ENCODE measurements at places on chromosomes 3 and 15.

- no peak for DNase-seq
Measured at GRCh38 chr3:48553886-48554845, 2.4 kb downstream of the PFKFB4 start.

DNA sequence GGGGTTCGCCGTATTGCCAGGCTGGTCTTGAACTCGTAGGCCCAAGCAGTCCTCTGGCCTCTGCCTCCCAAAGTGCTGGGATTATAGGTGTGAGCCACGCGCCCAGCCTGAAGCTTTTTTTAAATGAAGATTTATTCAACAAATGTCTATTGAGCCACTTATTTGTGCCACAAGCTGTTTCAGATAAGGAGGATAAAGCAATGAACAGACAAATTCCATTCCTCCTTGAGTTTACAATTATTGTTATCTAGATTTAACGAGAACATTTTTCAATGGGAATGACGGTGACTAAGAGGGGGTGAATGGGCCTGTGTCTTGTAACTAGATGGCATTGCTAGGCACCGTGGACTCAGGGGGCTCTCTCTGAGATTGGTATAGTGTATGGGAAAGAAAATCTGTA, 10.2 kb downstream of the PPARG start:
- DNase-seq = no peak

DNA sequence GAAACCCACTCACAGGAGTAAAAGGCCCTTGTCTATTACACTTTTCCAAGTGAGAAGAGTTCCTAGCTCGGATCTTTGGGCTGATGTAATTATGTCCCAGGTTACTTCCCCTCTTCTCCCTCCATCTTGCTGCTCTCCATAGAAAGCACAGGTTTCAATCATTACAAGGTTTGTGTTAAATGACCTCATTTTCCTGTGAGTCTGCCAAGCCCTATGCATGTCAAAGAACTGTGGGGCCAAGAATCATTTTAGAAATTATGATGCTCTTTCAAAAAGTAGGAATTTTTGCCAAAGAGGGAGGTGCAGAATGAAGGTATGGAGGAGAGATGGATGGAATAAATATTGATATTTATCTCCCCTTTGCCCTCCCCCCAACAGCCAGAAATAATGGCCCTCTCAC, 129.3 kb upstream of the TPM1 start:
- no peak for DNase-seq

DNA sequence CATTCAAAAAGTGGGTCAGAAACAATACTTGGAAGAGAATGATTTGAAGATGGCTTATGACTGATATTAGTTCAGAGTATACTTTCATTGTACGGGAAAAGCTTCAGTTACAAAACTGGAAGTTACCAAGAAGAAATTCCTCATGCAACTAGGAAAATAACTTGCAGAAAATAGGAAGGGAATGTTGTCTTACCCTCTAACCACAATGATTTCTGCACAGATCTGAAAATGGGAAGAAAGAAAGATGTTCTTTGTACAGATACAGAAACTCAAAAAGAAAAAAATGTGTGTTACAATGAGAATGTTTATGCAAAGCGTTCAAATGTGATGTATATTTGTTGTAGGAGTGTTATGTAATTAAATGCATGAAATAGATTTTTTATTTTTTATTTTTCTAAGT, 3.7 kb downstream of the ZNF280D start:
- DNase-seq = no peak

DNA sequence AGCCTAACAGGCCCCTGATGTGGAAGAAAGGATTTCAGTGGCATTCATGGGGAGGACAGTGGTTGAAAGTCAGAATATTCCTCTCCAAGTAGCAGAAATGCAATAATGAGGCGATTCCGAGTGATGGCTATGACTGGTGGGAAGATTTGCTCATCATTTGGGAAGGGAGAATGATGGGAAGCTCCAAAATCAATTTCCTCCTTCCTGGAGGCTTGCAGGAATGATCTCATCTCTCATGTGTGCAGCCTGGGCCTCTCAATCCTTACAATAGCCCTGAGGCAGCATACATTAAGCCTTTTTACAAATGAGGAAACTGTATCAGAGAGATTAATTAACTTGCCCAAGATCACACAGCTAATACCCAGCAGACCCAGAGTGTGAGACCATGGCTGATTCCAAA, 58.7 kb downstream of the BOC start:
- no peak for DNase-seq

DNA sequence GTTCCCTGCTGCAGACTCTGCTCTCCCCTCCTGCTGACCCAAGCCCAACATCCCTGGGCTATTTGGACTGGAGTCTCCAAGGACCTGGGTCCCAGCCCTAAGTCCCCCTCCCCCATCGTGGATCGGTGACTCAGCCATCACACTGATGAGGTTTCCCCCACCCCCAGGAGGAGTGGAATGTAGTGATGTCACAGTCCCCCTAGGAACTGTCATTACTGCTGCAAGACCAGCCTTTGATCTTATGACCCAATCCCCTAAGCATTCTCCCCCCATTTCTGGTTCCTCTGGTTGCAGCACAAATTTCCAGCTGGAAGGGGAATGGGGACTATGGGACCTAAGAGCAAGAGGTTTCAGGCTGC, 63.4 kb upstream of the CSPG4 start:
- DNase-seq = no peak

DNA sequence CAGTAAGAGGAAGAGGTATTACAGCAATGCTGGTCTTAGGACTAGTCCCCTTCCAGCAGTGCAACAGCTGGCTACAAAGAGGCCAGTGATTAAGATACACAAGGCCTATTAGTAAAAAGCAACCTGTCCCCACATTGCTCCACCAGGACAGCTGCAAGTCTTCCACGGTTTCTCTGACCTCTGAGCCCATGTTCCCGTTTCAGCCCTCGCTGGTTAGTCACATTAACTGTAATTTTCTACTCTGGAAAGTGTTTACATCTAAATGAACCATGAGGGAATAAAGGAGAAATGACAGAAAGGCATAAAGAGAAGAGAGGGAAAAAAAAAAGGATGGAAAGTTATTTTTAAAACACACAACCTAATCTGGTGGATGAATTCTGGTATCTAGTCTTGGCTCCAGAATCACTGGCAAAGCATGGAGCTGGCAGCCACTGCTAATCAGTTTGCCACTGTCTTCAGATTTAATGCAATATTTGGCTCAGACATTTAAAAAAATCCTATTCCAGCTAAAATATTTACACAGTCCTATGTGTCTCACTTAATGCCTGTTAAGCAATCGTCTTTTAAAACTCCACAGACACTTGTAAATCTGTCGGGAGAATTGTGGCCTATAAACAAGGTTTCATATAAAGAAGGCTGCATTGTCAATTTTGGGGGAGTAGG, 154.9 kb downstream of the GREM1 start:
- no peak for DNase-seq

- no peak for DNase-seq
Measured at GRCh38 chr3:150878996-150879575, 26.2 kb downstream of the MINDY4B start.

DNA sequence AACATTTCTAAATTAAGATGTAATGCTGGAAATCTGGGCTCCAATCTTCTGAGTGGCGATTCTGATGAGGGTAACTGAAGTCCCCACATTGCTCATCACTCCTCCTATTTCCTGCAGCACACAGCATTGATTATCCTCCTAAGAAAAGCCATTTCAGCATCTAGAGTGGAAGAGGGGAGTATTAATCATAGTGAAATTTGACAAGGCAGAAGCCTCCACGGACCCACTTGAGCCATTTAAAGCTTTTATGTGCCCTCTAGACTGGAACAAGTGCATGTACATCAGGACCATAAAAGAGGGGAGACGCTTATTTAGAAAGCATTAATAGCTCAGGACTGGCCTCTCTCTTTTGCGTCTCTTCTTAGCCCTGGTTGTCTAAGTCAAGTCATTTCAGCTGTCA, 25.8 kb downstream of the AQP9 start:
- no peak for DNase-seq

DNA sequence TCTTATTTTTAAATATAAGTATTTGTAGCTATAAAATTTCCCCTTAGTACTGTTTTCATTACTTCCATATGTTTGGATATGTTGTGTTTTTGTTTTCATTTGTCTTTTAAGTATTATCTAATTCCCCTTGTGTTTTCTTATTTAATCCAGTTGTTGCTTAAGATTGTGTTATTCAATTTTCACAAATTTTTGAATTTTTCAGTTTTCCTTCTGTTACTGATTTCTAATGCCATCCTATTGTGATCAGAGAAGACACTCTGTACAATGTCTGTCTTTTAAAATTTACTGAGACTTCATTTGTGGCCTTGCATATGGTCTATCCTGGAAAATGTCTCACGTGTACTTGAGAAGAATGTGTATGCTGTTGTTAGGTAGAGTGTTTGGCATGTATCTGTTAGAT, 795.6 kb upstream of the CFAP20DC start:
- DNase-seq = no peak

DNA sequence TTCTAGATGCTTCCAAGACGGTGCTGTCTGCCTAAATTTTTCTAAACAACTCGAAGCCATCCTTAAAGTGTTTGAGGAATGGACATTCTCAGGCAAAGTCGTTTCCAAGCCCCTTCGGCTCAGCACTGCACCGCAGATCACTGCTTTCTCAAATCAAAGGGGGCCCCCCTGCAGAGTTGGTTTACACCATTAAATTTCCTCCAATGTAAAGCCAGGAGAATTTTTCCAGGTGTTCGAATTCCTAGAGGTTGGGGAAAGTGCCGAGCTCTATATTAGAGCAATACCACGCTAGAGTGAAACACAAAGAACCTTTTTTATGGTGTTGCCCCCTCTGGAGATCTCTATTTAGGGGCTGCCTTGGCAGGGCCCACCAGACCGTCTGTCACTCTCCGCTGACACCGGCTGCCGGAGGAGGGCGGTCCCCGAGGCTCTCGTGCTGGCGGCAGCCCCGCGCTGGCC, 277.9 kb upstream of the NR2F2 start:
- DNase-seq = no peak

DNA sequence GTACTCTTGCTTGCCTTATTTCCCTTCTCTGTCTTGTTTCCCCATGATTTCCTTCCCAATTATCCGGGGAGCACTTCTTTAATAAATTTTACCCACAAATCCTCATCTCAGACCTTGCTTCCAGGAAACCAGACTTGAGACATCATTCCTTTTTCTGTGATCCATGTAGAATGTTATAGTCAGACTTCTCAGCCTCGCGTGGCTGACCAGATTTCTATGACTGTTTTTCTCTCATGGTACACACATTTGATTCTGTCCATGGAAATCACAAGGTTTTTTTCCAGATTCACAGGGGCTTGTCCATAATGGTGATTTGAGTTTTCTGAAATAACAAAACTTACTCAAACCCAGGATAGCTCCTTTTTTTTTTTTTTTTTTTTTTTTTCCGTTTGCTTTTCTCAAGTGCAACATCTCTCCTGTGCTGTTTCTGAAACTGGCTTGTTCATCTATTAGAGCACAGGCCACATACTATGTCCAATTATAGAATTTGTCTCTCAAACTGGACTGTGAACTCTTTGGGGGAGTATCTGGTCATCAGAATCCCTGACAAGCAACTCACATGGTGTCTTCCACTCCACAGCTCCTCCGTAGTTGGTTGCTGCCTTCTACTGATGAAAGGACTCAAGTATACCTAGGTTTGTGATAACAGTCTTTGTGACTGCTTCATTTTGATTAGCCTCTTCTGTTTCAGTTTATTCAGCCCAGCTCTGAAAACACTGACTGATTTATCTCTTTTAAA, 50.8 kb downstream of the RBMS3 start:
- DNase-seq = no peak

DNA sequence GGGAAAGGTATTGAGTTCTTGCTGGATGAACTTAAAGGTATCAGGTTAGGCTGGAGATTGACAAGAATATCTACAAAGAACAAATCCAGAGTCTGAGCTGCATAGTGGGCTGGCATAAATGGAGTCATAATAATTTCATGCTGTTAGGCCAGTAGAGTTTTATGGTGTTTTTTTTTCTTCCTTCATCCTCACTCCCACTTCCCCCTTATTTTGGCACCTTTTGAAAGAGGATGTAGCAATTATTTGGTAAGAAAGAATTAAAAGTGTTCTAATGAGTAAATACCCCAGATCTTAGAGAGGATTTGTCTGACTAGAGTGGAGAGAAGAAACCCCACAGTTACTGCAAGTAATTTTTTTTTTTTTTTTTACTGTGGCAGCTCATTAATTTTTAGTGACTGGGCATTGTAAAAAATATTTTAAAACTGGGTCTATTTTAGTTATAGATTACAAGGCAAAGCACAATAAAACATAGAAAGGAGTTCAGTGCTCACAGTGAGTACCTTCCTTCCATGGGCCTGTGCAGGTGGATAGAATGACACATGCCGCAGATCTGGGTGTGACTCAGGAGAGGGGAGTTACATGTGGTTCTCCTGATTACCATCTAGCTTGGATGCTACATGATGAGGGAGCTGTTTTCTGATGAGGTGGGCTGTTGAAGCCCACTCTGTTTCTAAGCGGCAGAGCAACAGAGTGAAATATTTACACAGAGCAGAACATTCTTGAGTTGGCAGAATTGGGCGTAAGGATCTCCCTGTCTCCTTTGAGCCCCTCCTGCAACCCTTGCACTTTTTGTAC, 5.3 kb downstream of the EDEM1 start:
- DNase-seq = peak; percentile 43

- no peak for DNase-seq
Measured at GRCh38 chr15:50977162-50977561, 68.7 kb downstream of the AP4E1 start.

GRCh38 chr3:150077581-150078247, 107.0 kb upstream of the PFN2 start:
- no peak for DNase-seq

- no peak for DNase-seq
Measured at GRCh38 chr15:55230051-55230670, 33.4 kb upstream of the RSL24D1 start.

DNA sequence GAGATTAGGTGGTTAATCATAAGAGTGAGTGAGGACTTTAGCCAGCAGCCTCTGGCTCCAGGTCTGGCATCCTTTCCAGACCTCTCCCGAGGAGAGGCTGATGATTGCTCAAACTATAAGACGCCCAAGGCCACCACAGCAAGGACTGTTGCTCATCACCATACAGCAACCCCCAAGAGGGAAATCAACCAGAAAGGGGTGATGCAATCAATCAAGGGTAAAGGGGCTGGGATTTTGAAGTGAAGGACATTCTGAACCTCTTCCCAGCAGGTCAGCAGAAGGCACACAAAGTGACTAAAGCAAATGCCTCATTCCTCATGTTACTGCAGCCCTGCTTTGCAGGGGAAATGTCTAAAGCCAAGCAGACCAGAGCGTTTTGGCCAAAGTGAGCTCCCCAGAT, 247.3 kb upstream of the IGF1R start:
- DNase-seq = no peak

DNA sequence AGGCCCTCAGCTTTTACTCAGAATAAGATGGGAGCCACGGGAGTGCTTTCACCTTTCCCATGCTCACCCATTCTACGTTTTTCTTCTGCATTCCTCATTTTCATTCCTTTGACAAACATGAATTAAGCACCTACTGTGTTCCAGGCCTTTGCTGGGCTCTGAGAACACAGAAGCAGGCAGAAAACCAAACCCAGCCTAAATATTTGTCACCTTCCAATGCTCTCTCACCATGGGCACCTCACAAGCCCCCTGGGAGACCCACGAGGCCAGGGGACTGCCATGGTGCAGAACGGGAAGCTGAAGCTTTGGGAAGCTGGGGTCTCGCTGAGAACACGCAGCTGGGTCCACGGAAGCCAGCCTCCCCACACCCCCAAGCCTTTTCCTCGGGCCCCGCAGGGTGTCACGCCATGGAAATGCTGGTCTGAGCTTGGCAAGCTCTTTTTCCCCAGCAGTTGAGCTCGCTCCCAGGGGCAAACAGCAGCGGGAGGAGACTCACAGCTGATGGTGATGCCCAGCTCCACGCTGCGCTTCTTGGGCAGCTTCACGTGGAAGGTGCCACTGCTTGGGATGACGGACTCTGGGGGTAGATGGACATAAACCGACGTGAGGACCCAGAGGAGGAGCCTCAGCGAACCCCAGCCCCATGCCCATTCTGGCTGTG, 27.7 kb downstream of the GRIP2 start:
- no peak for DNase-seq

All from SIG-M5 (cell line).